ENCODE measurements at places on chromosomes 12 and 14.
A peak's percentile ranks its signal among the peaks of the same experiment; 100 is the strongest.

- DNase-seq: no peak
These were observed 52.3 kb upstream of the TMEM263 start for GRCh38 chr12:106903241-106903945.

GRCh38 chr12:82919388-82920054 is 232.8 kb downstream of the TMTC2 start:
- DNase-seq: no peak

DNA sequence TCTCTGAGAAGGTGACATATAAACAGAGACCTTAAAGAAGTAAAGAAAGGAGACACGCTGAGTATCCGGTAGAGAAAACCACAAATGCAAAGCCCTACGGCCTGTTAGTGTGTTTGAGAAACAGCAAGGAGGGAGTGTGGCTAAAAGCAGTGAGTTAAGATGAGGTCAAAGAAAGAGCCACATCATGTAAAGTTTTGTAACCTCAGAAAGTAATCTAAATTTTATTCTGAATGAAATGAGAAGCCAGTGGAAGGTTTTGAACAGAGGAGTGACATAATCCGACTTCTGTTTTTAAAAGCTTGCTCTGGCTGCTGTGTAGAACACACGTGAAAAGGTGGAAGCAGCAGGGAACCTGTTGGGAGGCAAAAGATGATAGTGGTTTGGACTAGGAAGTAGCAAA is 32.6 kb downstream of the PPP2R5E start:
- no peak for DNase-seq

GRCh38 chr12:90020014-90020413 is 311.4 kb upstream of the ATP2B1 start:
- no peak for DNase-seq

GRCh38 chr12:63940310-63941005 is 96.0 kb downstream of the SRGAP1 start:
- no peak for DNase-seq

- DNase-seq: no peak
These were observed 16.5 kb downstream of the SELPLG start for GRCh38 chr12:108616941-108617858.

GRCh38 chr12:106766393-106766826 is 8.1 kb upstream of the RIC8B start:
- DNase-seq: peak; percentile 15

DNA sequence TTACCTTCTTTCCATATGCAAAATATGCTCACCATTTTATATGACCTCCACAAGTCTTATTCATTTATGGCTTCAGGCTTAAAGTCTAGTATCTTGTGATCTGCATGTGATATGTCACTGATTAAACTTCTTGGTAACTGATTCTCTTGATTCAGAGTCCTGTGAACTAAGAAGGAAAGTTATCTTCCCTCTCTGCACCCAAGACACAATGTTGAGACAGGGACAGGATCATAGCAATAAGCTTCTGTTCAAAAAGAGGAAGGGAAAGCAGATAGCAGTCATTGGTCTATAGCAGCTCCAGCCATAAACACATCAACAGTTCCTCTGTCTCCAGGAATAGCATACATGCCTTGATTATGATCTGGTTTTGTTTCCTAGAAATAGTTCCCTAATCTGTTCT is 103.1 kb downstream of the UNC79 start:
- DNase-seq: no peak

GRCh38 chr14:52836063-52836462 is 44.7 kb upstream of the GNPNAT1 start:
- no peak for DNase-seq

- DNase-seq: no peak
These were observed 75.4 kb downstream of the GRIP1 start for GRCh38 chr12:66603461-66603860.

DNA sequence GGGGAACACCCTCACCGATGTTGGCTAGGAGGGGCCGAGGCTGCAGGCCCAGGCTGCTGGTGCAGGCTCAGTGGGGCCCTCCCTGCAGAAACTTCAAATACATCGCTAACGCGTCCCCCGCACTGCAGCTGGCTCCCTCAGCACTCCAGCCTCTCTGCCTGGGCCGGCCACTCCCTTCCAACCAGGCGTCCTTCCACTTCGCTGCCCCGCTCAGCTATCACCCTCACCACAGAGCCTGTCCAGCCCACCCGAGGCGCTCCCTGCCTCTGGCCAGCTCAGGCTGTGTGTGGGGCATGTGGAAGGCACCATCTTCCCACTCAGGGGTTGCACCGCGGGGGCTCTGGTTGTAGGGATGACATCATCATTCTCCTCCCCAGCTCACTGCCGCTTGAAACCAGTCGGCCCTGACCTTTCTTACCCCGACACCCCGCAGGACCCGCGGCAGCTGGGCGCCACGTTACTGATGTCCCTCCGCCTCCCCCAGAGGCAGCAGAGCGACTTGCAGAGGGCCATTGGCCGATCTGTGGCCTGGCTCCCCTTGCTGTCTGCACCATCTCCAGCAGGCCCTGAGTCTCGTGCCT is 199.9 kb upstream of the RTL1 start:
- DNase-seq: no peak

- DNase-seq: peak; percentile 24
These were observed 283.3 kb upstream of the PWP1 start for GRCh38 chr12:107402041-107403022.

DNA sequence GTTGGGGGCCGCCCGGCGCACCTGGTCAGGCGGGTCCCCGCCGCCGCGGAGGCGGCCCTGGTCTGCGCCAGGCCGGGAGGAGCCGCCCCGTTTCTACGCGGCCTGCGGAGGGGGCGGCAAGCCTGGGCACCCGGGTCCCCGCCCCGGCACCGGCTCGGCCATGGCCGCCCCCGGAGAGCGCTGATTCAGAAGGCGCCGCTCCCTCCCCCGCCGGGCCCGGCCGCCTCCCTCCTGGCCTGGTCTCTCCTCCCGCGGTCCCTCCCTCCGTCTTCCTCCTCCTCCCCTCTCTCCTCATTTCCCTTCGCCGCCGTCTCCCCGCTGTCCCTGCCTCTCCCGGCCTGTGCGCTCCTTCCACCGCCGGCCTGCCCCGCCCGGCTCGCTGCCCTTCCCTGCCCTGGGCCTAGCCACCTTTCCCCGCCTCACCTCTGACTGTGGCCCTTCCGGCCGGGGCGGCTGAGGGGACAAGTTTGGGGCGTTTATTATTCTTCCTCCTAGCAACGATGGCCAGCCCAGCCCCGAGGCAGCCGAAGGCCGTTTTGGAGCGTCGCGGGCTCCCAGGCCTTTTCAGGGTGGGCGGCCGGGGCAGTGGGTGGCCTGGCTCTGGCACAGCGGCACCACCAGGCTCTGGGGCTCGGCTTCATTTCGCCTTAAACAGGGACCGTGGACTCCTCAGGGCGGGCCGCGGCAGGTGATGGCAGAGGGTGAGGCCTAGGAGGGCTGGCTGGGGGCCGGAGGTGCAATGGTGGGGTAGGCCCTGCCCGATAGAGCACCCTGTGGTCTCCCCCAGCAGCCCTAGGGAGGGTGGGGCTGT is 768 bp downstream of the CEP170B start:
- DNase-seq: peak; percentile 39

DNA sequence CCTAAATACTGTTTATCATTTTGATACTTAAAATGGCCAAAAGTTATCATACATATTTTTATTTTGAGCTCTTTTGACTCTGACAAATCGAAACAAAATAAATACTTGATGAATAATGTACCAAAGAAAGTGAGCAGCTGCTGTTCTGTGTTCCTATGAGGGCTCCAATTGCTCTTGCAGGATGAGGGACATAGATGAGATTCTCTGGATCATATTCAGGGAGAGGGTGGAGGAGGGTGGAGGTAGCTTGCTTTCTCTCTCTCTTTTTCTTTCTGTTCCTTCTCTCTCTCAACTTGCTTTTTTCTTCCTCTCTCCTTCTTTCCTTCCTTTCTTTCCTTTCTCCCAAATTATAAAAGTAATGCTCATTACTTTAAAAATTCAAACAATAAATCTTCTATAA is 8.9 kb upstream of the MYH7 start:
- DNase-seq: no peak

GRCh38 chr12:7966563-7966962 is 30.6 kb upstream of the SLC2A3 start:
- no peak for DNase-seq

- no peak for DNase-seq
These were observed 47.7 kb upstream of the PTPRO start for GRCh38 chr12:15274561-15274967.

DNA sequence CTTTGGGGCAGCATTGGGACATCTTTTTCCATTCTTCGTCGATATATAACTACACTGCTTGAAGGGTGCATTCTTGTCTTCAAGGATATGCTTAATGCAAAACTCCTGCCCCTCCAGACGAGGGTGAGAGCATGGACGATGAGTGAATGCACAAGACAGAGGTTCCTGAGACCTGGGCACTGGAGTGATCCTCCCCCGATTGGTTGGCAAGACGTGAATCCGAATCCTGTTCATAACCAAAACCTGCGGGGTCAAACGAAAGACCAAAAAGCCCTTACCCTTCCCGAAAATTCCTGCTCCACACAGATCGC is 684 bp downstream of the KANSL2 start:
- DNase-seq: no peak

- no peak for DNase-seq
These were observed 43.7 kb downstream of the PPP1R13B start for GRCh38 chr14:103803661-103804060.

DNA sequence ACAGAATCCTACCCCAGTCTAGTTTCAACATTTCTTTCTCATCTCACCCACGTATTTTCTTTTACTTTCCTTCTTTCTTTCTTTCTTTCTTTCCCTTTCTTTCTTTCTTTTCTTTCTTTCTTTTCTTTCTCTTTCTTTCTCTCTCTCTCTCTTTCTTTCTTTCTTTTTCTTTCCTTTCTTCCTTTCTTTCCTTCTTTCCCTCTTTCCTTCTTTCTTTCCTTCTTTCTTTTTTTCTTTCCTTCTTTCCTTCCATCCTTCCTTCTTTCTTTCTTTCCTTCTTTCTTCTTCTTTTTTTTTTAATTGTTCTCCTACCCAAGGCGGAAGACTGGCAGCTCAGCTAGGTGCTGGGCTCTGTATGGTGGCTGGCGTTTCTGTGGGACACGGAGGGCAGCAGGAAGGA is 55.0 kb downstream of the GLT1D1 start:
- DNase-seq: no peak

GRCh38 chr14:75714991-75715390 is 53.9 kb downstream of the TTLL5 start:
- DNase-seq: no peak

DNA sequence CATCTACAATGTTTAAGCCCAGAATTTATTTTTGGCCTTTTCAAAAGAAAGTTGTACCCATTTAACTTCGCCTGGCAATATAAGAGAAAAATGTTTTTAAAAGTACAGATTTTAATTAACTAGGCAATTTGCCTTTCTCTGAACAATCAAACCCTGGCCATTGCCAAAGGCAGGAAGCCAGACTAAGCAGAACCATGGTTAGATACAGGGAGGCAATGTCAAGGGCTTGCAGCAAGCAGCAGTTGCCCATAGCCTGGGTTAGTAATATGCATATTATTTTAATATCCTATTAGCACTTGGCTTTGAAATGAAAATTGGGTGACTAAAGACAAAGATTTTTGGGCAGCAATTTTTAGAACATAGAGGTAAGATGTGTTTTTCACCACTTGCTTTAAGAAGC is 51.1 kb upstream of the FRMD6 start:
- DNase-seq: no peak

DNA sequence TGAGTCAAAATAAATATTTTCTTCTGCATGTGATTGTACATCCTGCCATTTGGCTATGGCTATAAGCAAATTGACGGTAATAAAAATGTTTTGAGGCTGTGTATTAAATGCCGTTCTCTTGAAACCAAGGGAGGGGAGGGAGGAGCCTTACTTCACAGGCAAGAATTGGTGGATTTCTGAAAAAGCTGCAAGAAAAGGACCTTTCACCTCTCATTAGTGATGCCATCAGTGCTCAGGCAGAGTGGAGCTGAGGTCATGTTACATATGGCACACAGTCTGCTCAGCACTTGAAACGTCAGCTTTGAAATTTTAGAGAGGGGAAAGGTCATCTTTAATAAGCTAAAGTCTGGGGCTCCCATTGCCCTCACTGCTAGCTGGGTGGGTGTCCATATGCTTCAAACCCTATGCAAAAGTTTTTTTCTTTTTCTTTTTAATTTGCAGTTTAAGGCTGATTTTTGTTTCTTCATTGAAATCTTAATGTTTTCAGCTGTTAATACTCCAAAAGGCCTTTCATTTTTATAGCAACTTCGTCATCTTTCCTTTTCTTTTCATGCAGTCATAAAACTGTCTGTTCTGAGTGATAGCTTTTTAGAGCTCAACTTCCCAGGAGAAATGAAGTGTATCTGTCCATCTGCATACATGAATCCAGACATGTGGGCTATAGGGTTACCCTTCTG is 9.8 kb upstream of the SIX1 start:
- no peak for DNase-seq

DNA sequence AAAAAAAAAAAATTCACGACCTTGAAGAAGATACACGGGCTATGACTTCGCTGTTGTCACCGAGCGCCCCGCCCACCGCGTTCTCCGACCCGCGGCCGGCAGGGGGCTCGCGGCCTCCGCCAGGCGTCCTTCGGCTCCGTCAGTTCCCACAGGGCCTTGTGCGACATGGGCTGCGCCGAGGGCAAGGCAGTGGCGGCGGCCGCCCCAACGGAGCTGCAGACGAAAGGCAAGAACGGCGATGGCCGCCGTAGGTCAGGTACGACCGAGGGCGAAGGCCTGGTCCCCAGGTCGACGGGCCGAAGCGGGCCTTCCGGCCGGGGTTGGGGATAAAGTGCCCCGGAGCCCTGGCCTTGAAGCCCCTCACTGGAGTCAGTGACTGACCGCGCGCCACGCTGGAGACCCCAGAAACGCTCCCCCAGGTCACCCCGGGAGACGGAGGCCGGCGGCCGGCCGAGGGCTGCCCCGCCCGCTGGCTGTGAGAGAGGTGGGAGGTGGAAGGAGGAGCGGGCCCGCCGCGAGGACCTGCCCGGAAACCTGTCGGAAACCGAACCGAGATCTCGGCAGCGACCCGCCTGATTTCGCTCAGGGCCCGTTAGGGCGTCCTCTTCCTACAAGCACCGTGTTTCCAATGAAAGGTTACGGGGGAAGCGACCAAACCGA is at the start of gene TXNRD1:
Gene TXNRD1 (plus strand): TSS at position 142 of the 660 bp plus-strand sequence. CDS start 24 bp downstream, at position 166.
- no peak for DNase-seq

All from NCI-H446 (cell line).